ENCODE measurements at places on chromosomes 5 and 9. TPM values are rescaled to one million over a fixed set of nuclear protein-coding genes. Genes with fewer than 3 reads are reported as not detected.

Gene INSL6
- total RNA-seq, result not detected

Gene PCDHGB4
- 14.6 TPM for total RNA-seq

Gene TRIO
- total RNA-seq, result 86.4 TPM

Gene PFN3
- not detected for total RNA-seq

Gene ESM1
- 0.25 TPM for total RNA-seq

Gene ZNF462
- 9.5 TPM for total RNA-seq

Gene SEMA4D
- total RNA-seq, result 0.10 TPM

Gene SPATA31A3
- total RNA-seq, result not detected

Gene SMAD5
- total RNA-seq, result 68.7 TPM

Gene ZBED3
- 7.4 TPM for total RNA-seq

Gene GSN
- total RNA-seq, result 739 TPM

Gene ATOX1
- total RNA-seq, result 196 TPM

Gene IFNA13
- not detected for total RNA-seq

Gene RIOK2
- total RNA-seq, result 15.9 TPM

Gene CDC25C
- 0.83 TPM for total RNA-seq

Gene CMYA5
- 0.25 TPM for total RNA-seq

Gene COMMD10
- total RNA-seq, result 19.9 TPM

Gene HMCN2
- total RNA-seq, result 0.06 TPM

Gene FOXD4
- total RNA-seq, result 0.12 TPM

Gene EMB
- 1.0 TPM for total RNA-seq

Gene UBAC1
- total RNA-seq, result 28.1 TPM

Gene PCA3
- not detected for total RNA-seq

Gene CRHBP
- total RNA-seq, result 0.69 TPM

Gene RNF183
- not detected for total RNA-seq

Gene PKN3
- 1.2 TPM for total RNA-seq

Gene DNAI1
- total RNA-seq, result not detected

Gene TRPM6
- 0.05 TPM for total RNA-seq

Gene ANKRD18A
- not detected for total RNA-seq

Gene PCDHGA5
- 3.0 TPM for total RNA-seq

Gene MYORG
- 4.8 TPM for total RNA-seq

Gene BOD1
- total RNA-seq, result 50.4 TPM

Gene RPL12
- 2,165 TPM for total RNA-seq

Gene ANKRD18B
- total RNA-seq, result not detected

Data from cardiac ventricle fibroblast (primary cell).